ENCODE measurements at places on chromosomes 2 and 18.

DNA sequence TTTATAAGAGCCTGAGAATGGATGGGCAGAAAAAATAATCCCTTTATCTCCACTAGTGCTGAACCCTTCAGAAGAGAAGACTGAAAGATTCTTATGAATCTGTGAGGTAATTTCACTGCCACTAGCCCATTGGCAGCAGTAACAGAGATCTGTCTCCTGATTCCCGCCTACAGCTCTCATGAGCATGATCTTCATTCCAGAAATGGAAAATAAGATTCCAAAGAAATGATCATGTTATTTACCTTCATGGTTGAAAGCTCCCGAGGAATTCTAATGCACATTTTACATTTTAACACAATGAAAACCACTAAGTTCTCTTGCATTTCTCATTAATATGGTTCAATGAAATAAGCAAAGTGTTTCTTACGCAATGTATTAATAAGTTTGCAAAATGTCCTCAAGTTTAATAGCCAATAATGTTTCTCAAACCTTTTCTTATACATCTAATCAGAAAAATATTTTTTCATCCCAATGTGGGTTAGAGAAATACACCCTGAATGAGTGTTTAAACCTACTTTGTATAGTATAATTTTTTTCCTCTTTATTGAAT is 905.6 kb downstream of the TMEM182 start:
- DNase-seq: no peak

GRCh38 chr18:1227025-1227424 is 322.4 kb downstream of the ADCYAP1 start:
- DNase-seq: no peak

GRCh38 chr18:51137026-51137729 is 60.3 kb downstream of the MEX3C start:
- no peak for DNase-seq

GRCh38 chr18:26639149-26639548 is 90.8 kb upstream of the KCTD1 start:
- no peak for DNase-seq

GRCh38 chr2:51619961-51620360 is 588.0 kb upstream of the NRXN1 start:
- DNase-seq: no peak

DNA sequence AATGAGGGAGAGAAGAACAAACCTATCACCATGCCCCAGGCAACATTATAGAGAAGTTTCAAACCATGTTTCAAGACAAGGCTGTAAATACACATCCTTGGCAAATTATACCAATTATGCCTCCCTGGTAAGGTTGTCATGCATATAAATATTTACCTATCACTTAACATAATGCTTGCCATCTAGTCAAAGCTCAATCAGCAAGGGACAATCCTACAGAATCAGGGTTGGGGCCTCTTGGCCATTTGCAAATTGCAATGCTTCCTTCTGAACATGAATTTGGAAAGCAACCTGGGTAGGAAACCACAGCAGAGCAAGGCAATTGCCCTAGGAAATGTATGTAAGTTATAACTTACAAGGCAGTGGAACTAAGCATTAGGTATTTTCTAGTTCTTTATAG is 907.2 kb upstream of the CDH2 start:
- no peak for DNase-seq

DNA sequence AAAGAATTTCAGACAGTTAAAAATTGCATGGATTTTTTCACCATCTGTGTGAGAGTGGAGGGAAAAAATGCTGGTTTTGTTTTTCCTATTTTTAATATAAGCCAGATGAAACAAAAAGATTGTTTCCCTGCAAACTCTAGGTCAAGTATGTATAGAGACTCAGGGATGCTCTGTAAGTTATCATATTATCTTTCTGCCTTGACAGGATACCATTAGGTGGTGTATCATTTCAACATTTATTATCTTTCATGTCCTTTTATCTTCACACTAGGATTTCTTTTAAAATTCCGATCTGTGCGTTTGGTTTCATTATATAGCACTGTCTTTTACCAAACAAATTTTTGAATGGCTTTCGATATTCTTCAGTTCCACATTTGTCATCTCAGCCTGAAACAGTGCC is 225.3 kb downstream of the EN1 start:
- DNase-seq: no peak

GRCh38 chr18:3919396-3920061 is 469.6 kb downstream of the TGIF1 start:
- DNase-seq: no peak

DNA sequence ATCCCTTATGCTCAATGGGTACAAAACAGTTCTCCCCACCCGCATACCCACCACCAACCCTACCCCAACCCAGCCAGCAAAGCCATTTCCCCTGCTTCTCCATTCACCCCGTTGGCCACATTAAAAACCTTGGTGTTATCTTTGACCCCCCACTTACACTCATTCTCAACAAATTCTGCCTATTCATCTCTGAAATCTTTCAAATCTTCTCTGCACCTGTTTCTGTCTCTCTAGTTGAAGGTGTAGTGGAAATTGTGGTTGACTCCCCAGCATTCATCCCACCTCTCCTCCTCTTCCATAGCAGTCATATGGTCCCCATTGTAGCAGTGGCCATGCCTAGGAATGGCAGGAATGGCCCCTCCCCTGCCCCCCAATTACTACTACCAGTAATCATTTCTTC is 20.5 kb upstream of the TET3 start:
- DNase-seq: no peak

GRCh38 chr2:101442042-101442666 is 32.8 kb downstream of the RFX8 start:
- no peak for DNase-seq

DNA sequence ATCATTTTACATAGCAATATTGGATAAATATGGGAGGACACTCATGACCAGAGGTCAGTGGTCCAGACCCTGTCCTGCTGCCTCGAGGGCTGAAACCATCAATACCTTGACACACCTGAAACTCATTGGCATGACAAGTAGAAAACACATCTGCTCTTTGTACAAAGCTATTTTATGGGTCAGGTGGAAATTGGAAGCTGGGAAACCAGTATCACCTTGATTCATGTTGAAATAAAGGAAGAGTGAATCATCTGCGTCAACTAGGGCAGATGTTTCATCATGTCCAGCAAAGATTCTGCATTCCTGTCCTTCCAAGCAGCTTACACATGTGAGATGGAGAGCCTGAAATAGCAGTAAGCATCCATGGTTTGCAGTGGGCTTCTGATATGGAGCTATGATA is 80.0 kb upstream of the ERBB4 start:
- no peak for DNase-seq

GRCh38 chr2:109497463-109497862 is 116.3 kb downstream of the SEPTIN10 start:
- peak; percentile 11 for DNase-seq

- no peak for DNase-seq
These were observed 41.2 kb downstream of the CHRNA1 start for GRCh38 chr2:174722942-174723592.

DNA sequence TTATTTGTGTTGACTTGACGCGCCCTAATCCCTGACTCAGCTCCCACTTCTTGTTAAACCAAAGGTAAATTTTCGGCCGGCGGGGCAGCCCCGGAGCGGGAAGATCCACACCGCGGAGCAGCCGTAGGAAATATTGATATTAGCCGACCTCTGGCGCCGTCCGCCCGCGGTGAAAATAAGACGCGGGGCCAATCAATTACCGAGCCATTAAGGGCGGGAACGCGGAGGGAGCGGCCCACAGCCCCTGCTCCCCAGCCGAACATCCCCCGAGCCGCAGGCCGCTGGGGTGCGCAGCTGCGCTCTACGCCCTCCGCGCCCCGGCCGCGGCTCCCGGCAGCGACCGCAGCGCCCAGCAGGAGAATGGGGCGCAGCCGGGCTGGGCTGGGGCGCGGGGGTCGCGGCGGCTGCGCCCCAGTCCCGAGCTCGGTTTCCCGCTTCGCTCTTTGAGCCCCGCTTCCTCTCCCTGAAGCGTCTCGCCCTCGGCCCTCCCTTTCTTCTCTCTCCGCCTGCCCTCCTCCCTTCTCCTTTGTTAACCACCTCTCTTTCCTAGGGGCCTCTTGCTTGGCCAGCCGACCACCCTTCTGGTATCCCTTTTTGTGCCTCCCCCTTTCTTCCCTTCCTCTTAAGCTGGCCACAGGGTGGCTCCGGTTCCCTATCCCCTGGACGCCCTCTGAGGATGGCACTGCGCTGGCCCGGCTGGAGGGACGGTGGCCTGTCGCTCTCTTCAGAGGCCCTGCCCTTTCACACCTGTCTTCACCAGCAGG is 40.9 kb downstream of the CELF4 start:
- no peak for DNase-seq

DNA sequence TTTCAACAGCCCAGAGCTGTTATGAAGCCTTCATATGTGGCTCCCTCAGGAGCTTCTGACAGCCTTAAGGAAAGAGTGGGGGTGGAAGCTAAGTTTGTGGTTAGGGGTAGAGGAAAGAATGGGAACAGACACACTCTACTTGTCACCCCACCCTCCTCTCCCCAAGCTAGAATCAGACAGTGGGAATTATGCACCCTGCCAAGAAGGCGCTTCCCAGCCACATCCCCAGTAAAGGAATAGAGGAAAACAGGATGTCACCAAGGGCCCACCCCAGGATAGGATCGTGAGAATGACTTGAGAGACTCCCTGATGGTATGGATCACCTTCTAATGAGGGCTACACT is 32.4 kb upstream of the EML4 start:
- DNase-seq: no peak

DNA sequence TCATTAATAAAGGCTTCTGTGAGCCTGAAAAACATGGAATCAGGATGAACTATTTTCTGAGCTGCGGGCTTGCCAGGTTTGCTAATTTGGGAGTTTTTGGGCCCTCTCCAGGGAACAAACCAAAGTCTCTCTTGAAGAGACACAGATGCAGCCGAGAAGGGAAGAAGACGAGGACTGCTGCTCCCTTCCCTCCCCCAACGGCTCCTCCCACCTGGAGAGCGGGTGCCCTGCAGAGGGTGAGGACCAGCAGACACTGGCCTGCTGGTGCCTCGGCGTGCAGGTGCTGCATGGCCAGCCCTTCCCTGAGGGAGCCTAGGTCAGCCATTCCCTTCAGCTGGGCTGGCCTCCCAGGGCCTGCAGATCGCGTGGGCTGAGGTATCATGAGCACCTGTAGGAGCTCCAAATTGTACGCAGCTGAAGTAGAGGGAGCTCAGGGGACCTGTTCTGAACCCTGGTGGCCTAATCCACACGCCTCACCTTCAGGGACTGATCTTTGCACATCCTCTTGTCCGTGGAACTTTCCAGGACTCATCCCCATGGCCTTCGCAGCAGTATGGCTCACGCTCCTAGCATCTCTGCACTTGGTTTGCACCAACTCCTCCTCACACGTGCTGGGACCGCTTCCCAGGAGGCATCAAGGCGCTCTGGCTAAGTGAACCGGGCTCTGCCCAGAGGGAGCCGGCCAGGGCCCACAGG is 19.5 kb downstream of the EMX1 start:
- DNase-seq: no peak

GRCh38 chr18:40233931-40234616 is 1721.0 kb upstream of the PIK3C3 start:
- no peak for DNase-seq

DNA sequence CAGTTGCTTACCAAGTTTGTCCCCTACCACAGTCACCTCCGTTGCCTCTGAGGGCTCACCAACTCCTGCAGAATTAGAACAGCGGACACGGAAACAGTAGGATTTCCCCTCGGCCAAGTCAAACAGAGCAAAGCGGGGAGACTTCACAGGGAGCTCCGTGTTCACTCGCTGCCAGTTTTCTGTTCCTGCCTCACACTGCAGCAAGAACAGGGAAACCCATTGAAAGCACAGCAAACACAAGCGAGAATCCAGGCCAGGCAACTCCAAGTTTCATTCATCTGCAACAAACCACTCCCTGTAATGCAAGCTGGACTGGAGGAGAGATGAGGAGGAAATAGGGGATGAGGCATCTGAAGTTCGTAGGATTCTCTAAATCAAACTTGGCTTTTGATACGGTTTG is 84.2 kb downstream of the MYOM1 start:
- DNase-seq: no peak

DNA sequence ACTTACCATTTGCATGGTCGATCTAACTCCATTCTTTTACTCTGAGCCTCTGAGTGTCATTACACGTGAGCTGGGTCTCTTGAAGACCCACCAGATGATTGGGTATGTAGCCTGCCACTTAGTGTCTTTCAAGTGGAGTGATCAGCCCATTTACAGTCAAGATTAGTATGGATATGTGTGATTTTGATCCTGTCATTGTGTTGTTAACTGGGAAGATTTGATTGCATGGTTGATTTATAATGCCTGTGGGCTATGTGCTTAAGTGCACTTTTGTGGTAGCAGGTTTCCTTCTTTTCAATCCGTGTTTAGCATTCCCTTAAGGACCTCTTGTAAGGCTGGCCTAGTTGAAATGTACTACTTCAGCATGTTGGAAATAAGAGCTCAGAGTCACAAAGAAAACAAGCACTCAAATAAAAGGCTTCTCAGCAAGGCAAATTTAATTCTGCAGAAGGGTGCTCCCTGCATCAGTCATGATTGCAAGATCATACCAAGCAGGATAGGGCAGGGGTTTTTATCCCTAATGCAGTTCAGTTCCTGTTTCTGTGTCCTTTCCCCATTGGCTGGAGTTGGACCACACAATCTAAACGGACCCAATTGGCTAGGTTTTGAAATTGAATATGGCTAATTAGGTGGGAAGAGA is 230.7 kb upstream of the SYT4 start:
- DNase-seq: no peak
